ENCODE measurements at places on chromosomes 11 and 22.

GRCh38 chr11:126384449-126385070, 29.1 kb downstream of the ST3GAL4 start:
- DNase-seq: no peak

GRCh38 chr11:97610000-97610399, 1220.2 kb downstream of the JRKL start:
- no peak for DNase-seq

GRCh38 chr11:32090545-32091370, at the start of gene RCN1:
RCN1 (plus strand) TSS chr11:32091074; CDS start chr11:32091197, 123 bp downstream.
- DNase-seq: peak; percentile 23

GRCh38 chr11:126339073-126339862, 16.2 kb upstream of the ST3GAL4 start:
- DNase-seq: no peak

GRCh38 chr11:98616098-98616655, 404.6 kb upstream of the CNTN5 start:
- no peak for DNase-seq

DNA sequence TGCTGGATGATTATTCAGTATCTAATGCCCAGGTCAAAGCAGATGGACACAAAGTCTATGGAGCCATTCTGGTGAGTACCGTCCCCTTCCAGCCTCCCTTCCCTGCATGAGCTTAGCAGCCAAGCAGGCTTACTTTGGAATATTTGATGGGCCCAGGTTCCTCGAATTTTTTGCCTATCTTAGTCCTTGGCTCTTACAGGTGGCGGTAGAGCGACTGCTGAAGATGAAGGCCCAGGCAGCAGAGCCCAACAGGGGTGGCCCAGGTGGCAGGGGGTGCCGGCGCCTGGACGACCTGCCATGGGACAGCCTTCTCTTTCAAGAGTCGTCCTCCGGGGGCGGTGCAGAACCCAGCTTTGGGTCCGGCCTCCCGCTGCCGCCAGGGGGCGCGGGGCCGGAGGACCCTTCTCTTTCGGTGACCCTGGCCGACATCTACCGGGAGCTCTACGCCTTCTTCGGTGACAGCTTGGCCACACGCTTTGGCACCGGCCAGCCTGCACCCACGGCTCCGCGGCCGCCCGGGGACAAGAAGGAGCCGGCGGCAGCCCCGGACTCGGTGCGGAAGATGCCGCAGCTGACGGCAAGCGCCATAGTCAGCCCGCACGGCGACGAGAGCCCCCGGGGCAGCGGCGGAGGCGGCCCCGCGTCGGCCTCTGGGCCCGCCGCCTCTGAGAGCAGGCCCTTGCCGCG, 741 bp upstream of the TMEM179B start:
- peak; percentile 76 for DNase-seq

- no peak for DNase-seq
Observed at GRCh38 chr11:75555079-75555811, 6.8 kb upstream of the SERPINH1 start.

DNA sequence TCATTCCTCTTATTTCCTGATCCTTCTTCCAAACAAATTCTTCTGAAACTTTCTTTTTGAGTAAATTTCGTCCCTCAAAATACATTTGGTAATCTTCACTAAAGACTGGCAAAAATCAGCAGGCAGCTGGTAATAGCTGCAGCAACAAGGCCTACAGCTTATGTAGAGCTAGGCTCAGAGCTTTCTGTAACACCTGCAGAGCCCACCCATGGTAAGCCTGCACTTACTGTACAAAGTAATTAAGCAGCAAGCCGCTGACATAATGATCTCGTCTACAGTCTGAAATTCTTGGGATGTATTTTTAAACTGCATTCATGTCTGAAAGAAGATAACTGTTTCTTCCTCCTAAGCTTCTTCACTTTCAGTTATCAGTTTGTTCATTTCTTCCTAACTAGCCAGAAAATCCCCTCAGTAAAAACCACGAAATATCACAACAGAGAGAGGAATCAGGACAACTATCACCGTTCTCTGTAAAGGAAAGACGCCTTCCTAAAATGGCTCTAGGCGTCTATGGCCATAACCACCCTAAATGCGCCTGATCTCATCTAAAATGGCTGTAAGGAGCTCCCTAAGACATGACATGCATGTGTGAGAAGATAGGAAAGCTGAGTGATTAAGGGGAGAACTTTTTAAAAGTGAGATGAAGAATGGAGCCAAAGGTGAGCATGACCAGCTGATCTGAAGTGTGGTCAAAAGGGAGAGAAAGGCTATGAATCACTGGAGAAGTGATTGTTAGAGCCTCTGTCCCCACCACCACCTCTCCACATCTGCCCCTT, 56.2 kb downstream of the DENND5A start:
- no peak for DNase-seq

DNA sequence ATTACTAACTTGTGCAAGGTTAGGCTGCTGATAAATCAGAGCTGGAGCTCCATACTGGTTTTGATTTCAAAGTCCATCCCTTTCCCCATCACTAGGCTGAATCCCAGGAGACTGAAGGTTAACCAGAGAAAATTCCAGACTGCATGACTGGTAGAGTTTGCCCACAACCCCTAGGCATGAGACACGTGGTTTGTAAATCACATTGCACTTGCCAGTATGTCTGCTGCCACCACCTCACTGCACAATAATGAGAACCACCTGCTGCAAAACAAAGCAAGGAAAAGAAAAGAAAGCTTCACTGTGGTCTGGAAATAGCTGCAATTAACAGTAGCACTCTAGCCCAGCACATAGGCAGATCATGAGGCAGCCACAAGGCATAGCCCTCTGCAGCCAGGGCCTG, 67.6 kb upstream of the NTM start:
- DNase-seq: no peak

DNA sequence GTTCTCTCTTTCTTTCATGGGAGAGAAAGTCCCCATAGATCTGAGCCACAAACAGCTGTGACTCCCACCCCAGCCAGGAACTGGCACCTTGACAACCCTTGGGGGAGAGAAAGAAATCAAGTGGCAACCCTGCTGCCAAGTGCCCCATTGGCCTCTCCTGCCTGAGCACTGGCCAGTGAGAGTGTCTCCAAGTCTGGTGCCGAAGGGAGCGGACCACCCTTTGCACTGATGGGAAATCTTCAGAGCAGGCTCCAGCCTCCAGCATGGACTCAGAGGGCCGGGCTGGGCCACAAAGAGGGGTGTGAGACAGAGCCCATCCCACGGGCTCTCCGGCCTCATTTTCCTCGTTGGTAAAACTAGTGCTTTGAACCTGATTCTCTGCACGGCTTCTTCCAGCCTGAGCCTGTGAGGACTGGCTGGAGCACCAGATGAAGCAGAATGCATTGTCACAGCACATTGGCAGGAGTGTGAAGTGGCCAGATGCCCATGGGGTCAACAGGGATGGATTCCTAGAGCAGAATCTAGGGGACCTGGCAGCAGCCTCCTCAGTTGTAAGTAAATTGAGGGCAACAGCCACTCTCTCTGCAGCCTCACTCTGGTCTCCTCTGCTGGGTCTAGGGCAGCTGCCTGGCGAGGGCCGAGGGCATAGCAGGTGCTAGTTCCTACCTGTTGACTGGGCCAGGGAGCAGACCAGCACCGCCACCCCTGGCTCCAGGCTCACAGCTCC, 81.4 kb downstream of the TRIM29 start:
- DNase-seq: no peak

- no peak for DNase-seq
Observed at GRCh38 chr11:26106726-26107125, 225.2 kb upstream of the ANO3 start.

DNA sequence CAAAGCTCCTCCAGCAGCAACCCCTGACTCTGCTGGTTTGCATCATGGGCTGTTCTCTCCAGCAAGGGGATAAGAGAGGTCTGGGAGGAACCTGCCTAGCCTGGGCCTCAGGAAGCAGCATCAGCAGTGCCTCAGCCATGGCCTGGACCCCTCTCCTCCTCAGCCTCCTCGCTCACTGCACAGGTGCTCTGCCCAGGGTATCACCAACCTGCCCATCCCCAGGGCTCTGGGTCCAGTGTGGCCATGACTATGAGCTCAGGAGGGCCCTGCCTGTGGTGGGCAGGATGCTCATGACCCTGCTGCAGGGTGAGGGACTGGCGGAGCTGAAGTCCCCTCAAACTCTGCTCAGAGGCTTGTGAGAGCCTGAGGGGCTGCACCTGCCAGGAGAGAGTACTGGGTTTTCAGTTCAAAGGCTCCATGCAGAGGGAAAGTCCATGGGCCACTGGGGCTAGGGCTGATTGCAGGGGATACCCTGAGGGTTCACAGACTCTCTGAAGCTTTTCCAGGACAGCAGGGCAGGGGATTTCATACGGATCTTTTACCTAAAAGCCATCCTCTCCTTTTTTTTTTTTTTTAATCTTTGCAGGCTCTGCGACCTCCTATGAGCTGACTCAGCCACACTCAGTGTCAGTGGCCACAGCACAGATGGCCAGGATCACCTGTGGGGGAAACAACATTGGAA, 115.8 kb upstream of the IGLL5 start:
- DNase-seq: no peak

GRCh38 chr11:33970984-33971466, 79.1 kb upstream of the LMO2 start:
- DNase-seq: no peak

- DNase-seq: no peak
Observed at GRCh38 chr11:116406042-116406441, 366.7 kb downstream of the BUD13 start.

GRCh38 chr22:26525946-26526564, 13.8 kb upstream of the TFIP11 start:
- DNase-seq: no peak

DNA sequence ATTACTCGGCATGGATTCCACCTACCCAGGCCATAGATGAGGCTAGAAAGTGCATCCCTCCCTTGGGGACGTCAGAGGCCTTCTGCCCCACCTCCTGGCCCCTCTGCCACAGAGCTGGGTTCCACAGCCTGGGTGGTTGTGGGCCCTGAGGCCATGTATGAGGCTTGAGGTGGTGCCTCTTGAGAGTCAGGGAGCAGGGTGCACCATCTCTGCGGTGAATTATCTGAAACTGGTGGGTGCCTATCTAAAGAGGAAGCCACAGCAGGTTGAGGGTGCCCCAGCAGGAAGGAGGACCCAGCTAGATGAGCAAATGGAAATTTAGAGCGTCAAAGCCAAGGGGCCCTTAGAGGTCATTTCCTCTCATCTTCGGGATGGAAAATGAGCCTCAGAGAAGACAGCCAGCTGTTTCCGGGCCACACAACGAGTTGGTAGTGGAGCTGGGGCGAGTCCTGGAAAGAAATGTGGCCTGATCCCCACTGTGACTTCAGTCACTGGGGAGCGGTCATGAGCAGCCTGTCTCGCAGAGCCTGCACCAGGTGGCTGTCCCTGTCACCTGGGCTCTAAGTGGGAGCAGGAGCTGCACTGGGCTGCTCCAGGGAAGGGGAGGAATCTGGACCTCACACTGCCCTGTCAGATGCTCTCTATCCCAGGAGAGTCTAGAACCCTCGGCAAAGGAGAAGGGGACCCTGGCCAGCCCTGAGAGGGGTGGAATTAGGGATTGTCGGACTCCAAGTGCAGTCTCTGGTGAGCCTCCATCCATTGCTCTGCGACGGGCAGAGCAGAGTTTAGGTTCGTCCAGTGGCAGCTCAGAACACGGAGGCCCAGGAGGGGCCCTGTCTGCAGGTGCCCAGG, 7.3 kb downstream of the ADORA2A start:
- peak; percentile 68 for DNase-seq

DNA sequence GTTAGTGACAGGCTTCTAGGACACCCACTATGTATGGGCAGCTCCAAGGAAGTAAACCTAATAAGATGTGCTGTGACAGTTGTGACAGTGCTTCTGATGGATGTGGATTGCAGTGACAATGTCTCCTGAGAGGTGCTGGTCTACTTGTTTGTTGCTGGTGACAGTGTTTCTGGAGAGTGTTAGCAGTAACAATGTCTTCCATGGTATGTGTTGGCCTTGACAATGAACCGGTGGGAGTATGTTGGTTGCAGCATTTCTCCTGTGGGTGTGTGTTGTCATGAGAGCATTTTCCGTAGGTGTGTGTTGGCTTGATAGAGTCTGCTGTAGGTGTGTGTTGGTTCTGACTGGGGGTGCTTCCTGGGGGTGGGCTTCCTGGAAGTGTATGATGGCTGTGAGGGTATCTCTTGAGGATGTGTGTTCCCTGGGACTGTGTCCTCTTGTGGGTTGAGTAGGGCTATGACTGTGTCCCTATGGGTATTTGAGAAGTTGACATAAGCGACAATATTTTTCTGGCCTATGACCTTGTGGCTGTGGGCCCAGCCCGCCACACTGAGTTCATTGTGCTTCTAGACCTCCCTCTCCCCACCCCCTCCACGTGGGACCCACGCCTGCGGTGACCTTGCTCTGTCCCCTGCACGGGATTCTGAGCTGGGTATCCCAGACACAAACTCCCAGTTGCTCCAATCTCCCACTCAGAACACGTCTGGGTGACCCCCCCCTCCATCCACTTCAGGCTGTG, 1.2 kb downstream of the DCHS1 start:
- DNase-seq: peak; percentile 21

- no peak for DNase-seq
Observed at GRCh38 chr11:113256431-113257202, 57.8 kb upstream of the TTC12 start.

DNA sequence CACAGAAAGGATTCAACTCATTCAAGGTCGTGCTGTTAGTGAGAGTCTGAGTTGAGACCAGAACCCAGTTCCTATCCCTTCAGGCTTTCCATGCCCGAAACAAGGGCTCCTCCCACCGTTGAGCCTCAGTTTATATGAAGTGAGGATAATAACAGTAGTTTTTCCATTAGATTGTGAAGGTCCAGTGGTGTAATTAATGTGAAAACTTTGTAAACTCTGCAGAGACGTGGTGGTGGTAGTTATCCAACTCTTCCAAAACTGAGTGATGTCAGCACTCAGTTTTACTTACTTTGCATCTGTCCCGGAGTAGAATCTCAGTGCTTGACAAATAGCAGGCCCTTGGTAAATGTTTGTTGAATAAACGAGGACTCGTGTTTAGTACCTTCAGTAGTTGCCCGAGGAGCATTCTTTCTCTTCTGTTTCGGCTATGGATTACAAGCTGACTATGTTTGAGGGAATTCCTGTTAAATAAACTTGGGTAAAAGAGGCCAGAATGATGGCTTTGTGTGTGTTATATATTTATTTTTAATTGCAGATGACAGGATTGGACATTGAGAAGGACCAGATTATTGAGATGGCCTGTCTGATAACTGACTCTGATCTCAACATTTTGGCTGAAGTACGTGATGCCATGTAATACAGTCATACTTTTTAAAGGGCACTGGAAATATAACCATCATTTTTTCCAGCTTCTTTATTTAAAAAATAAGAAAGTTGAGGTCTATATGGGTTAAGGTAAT, 1.0 kb downstream of the REXO2 start:
- DNase-seq: no peak

- no peak for DNase-seq
Observed at GRCh38 chr22:36243986-36244385, 4.7 kb upstream of the APOL2 start.

- DNase-seq: no peak
Observed at GRCh38 chr22:29723766-29724165, 4.0 kb downstream of the CABP7 start.

GRCh38 chr11:114598461-114598860, 2.9 kb upstream of the NXPE4 start:
- no peak for DNase-seq

Data from T-cell (primary cell).